Endothelial cell of umbilical vein (primary cell): ENCODE measurements at places on chromosomes 3 and 15. TPM values are rescaled to one million over a fixed set of nuclear protein-coding genes. Genes with fewer than 3 reads are reported as not detected.

Gene OR5K2
- not detected in 2 replicates for total RNA-seq

Gene ACTL6A
- 63.1 and 68.3 TPM in 2 replicates for total RNA-seq

Gene ETV5
- 40.9 and 43.4 TPM in 2 replicates for total RNA-seq

Gene TRIM42
- not detected in 2 replicates for total RNA-seq

Gene MRPS25
- 58.1 and 68.7 TPM in 2 replicates for total RNA-seq

Gene EIF1B
- 44.1 and 46.0 TPM in 2 replicates for total RNA-seq

Gene OR5H6
- total RNA-seq = not detected in 2 replicates

Gene VGLL3
- total RNA-seq = 4.2 and 6.0 TPM in 2 replicates

Gene RASL12
- not detected in 2 replicates for total RNA-seq

Gene TM4SF18
- total RNA-seq = 142 and 158 TPM in 2 replicates

GRCh38 chr3:14430053-14430452 is 27.6 kb downstream of the SLC6A6 start:
- DNase-seq = no peak

- no peak for DNase-seq
These were observed 92.3 kb upstream of the TLE3 start for GRCh38 chr15:70189826-70190695.

DNA sequence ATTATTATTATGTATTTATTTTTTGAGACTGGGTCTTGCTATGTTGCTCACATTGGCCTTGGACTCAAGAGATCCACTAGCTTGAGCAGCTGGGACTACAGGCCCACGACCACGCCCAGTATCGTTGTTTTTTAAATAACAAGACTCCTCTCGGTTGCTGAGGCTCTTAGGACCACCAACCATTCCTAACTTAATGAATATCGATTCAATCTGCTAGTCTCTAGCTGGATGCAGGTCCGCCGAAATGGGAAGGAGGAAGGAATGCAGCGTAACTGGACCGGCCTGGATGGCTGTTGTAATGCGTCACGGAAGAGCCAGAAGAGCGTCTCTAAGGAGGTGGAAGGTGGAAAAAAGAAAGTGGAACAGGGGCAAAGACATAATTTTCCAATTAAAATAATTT is 1.7 kb downstream of the ANXA2 start:
- DNase-seq = no peak

DNA sequence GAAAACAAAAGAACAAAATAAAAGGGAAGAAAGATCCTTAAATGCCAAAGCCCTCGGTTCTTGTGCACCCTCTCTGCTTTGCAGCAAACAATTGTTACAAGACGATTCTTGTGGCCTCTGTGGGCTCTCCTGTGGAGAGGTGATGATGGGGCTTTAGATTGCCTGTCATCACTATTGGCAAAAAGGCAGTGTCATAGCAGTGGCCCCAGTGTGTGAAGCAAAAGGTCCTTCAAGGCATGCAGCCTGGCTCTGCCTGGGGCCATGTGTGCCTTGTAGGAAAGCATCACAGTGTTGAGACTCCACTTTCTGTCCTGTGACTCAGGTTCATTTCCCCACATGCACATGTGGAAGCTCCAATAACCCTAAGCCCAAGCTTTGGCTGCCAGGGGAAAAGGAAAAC is 43.7 kb downstream of the POC1A start:
- DNase-seq = no peak

DNA sequence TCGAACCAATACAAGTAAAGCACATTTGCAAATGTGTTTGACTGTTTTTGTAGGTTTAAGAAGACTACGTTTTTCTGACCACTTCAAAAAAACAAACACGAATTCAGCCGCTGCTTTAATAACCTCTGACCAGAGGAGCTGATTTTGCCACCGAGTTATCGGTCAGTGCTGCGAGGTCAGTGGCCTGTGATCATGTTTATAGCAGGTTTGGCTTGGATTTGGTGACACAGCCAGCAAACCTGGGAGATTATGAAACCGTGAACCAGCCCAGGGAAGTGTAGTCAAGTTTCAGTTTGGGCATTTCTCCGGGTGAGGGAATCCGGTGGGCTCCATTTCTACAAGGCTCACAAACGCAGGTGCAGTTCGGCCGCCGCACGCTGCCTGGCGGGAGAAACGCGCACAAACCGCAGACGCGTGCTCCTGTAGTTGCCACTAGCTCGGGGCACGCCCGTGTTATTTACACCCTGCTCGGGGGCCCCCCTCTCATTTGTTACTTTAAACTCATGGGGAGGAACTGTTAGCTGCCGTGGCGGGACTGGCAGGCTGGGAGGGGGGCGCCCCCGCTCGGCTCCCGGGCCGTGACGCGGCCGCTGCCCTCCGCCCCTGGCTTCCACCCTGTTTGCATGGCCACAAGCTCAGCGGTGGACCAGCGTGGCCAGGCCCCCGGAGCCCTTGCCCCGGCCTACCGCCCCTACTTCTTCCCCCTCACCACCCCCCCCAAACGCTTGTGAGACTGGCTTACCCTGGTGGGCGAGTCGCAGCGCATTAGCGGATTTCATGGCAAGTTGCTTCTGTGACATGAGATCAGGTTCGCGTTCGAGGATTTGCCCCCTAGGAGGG is 13.6 kb upstream of the ONECUT1 start:
- no peak for DNase-seq

DNA sequence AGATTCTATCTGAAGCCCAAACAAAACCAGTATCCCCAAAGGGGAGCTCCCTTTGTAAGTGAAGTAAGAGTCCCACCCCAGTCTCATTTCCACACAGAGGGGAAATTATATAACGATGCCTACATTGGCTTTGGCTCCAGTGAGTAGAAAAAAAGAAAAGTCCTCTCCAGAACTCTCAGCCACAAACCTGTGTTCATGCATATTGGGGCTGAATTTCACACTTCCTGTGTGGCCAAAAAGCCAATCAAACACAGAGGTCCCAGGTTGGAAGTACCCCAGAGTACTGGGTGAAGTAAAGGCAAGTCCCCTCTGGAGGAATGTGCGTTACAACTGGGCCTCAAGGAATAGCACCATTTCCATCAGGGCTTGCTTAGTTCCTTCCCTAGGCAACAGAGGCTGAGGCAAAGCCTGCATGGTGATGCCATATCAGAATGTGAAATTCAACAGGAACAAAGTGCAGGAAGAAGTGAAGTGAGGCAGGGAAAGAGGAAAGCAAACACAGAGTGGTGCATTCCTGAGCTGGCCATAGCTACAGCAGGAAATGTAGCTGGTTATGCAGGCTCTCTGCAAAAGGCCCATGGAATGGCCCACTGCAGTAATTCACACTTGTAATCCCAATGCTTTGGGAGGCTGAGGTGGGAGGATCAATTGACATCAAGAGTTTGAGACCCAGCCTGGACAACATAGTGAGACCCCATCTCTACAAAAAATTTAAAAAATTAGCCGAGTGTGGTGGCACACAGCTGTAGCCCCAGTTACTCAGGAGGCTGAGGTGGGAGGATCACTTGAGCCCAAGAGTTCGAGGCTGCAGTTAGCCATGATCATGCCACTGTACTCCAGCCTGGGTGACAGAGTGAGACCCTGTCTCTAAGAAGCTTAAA is 16.6 kb upstream of the CX3CR1 start:
- DNase-seq = no peak

- no peak for DNase-seq
These were observed 388.8 kb upstream of the PPP2R3A start for GRCh38 chr3:135576751-135577150.

GRCh38 chr3:36433511-36433910 is 53.2 kb downstream of the STAC start:
- DNase-seq = no peak

GRCh38 chr3:184682671-184683070 is 29.2 kb downstream of the MAGEF1 start:
- no peak for DNase-seq

DNA sequence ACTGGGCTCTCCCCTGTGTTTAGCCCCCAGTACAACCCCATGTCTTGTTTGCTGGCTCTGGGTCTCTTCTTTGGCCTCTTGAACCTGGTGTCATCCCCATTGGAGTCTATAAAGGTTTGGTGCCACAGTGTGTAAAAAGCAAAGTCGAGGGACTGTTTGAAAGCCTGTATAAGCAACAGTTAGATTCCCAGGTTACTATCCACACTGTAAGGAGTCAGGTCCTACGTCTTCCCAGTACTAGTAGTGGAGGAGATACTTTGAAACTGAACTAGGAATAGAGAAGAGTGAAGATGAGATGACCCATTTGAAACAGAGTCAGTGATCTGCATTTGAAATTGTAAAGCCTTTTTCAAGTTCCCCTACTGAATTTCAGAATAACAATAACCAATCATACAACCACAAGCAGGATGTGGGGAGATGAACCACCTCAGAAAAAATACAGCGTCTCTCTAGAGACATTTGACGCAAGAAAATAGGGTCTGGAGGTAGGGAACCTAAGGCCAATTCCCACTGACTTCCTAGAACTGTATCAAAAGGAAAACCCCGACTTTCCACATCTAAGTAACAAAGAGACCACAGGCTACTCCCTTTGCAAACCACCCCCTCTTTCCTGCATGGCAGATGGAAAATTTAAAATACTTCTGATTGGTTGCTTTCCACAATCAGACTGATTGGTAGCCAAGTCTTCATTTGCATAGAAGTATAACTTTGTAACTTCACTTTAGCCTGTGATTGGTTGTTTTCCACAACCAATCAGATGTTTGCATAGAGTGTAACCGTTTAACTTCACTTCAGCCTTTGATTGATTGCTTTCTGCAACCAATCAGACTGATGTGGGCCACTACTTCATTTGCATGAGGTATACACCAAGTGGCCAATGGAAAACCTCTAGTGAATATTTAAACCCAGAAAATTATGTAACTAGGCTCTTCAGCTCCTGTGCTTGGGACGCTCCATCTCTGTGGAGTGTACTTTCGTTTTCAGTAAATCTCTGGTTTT is 49.9 kb upstream of the NEDD4 start:
- no peak for DNase-seq

- DNase-seq = no peak
These were observed 155.4 kb upstream of the TPM1 start for GRCh38 chr15:62887113-62887570.

GRCh38 chr15:75306188-75306587 is 23.6 kb downstream of the GOLGA6D start:
- DNase-seq = no peak

GRCh38 chr3:161310649-161311423 is 60.5 kb downstream of the SPTSSB start:
- no peak for DNase-seq

DNA sequence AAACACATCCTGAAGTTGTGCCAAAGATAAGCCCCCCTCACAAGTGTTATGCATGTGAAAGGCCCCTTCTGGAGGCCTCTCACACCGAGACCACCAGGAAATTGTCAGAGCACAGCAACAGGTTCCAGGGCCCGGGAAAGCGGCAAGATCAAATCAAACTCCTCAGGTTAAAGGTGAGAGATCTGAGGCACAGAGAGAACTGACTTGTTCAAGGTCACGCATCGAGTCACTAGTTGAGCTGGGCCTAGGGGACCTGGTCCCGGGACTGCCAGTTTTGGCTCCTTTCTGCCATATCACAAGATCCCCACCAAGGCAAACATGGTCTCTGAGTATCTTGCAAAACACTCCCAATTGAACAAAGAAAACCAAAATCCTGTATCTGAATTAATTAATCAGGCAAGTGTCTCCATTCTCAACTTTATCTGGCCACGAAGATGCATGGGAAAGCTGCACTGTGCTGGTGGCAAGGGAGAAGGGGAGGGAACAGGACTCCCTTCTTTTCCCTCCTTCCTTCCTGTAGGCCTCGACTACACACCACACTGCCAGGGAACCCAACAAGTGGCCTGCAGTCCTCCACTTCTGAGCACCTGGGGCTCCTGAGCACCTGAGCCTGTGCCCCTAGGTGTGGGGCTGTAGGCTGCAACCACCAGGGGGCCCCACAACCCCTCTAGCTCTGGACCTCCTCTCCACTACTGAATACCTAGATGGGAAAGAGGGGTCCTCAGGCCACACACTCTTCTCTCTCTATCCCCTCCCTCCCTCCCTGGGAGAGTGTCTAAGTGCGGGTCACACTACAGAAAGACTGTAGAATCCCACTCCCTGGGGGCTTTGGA is 37.3 kb downstream of the ANP32A start:
- peak; percentile 32 for DNase-seq

DNA sequence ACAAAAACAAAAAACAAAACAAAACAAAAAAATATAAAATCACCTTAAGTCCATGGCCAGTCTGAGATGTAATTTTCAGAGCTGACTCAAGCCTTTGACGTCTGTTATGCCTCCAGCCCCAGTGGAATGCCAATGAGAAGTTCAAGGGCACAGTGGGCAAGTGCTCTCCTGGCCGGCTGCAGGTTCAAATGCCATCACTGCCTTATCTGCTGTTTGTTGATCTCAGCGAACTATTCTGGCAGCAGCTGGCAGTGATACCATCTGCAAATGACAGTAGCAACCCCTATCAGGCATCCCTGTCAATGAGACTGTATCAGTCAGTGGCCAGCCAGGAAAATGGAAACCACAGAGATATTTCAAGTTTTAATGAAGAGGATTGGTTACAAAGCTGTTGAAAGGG is 10.8 kb upstream of the PDE8A start:
- DNase-seq = no peak

DNA sequence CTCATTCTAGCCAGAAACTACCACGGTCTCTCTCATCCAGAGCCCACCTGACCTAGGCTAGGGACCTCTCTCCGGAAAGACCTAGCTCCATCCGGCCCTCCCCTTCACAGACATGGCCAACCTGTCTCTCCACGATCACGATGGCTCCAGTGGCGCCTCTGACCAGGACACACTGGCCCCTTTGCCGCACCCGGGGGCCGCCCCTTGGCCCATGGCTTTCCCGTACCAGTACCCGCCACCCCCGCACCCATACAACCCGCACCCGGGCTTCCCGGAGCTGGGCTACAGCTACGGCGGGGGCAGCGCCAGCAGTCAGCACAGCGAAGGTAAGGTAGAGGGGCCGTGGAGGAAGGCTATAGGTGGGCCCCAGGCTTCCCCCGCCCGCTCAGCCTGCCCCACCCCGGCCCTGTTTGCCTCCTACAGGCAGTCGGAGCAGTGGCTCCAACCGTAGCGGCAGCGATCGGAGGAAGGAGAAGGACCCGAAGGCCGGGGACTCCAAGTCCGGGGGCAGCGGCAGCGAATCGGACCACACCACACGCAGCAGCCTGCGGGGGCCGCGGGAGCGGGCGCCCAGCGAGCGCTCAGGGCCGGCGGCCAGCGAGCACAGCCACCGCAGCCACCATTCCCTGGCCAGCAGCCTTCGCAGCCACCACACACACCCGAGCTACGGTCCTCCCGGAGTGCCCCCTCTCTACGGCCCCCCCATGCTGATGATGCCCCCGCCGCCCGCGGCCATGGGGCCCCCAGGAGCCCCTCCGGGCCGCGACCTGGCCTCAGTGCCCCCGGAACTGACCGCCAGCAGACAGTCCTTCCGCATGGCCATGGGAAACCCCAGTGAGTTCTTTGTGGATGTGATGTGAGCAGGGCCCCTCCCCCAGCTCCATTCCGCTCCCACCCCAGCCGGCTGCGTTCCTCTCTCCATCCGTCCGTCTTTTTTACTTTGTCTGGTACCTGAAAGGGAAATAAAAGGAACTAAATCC is 4.5 kb upstream of the AP2M1 start:
- DNase-seq = no peak

GRCh38 chr15:51051776-51052175 is 42.9 kb downstream of the TNFAIP8L3 start:
- DNase-seq = no peak

DNA sequence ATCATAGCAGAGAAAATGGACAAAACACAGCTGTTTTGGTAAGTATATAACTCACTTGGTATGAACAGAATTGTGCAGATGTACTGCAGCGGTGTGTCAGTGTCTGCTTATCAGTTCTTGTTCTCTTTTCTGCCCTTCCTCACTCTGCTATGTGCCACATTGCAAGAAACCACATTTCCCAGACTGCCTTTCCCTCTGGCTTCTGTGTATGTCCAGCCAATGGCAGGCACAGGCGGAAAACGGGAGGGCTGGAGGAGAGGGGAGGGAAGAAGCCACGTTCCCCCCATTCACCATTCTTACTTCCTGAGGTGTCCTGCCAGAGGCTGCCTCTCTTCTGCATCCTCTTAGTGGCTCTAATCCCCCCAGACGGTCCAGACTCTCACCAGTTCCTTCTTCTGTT is 15.4 kb downstream of the HHLA2 start:
- DNase-seq = no peak
